Right renal pelvis (tissue), 4 donors: ENCODE measurements at places on chromosomes 3 and 15.

GRCh38 chr3:28727307-28727706 is 378.7 kb upstream of the AZI2 start:
- DNase-seq = no peak

DNA sequence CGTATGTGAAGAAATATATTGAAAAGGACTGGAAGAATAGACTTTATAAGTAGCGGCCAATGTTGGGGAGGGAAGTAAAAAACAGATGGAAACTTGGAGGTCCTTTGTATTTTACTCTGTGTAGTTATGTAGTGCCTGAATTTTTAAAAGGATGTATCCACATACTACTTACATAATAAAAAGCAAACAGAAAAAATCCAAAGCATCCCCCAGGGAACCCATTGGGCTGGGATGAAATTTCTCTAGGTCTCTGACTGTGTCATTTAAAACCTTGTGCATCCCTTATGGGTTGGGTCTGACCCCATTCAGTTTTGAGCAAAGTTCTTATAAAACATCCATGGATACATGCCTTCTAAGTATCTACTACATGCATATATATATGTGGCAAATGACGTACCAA is 141.1 kb downstream of the NR1D2 start:
- no peak for DNase-seq

GRCh38 chr3:195267096-195267495 is 3.9 kb downstream of the XXYLT1 start:
- DNase-seq = no peak

DNA sequence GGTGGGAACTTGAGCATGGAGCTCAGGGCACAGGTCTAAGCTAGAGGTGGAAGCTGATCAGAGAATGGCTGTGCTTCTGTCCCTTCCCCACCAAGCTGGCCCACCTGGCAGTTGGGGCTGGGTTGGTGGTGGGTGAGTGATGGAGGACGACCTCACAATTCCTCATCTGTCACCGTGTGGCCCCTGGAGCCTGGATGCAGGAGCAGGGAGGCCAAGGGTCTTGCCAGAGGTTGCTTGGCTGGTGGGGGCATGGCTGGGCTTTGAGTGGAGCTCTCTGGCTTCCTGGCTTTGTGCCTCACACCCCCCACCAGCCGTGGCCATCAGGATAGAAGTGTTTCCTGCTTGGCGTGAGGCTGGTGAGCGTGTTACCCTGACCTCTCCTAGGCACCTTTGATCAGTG is 36.0 kb downstream of the FBLN2 start:
- no peak for DNase-seq

- no peak for DNase-seq
These were observed 901.7 kb downstream of the PLOD2 start for GRCh38 chr3:145259166-145259880.

DNA sequence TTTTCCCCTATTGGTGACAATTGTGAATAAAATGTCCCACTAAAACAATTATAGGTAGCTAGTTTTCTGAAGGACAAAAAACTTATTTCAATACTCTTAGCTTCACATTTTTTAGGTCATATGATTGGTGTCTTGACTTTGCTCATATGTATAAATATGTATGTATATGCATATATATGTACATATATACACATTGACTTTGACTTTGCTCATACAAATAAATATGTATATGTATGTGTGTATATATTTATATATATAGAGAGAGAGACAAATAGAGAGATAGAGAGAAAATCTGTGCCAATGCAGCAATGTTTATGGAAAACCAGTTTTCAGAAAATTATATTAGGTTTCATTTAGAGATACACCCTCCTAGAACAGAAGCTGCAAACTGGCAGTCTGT is 5.7 kb downstream of the MDFIC2 start:
- no peak for DNase-seq

GRCh38 chr3:192273001-192273696 is 454.2 kb downstream of the FGF12 start:
- DNase-seq = no peak

- DNase-seq = no peak
These were observed 38.8 kb upstream of the PLXND1 start for GRCh38 chr3:129645286-129645685.

DNA sequence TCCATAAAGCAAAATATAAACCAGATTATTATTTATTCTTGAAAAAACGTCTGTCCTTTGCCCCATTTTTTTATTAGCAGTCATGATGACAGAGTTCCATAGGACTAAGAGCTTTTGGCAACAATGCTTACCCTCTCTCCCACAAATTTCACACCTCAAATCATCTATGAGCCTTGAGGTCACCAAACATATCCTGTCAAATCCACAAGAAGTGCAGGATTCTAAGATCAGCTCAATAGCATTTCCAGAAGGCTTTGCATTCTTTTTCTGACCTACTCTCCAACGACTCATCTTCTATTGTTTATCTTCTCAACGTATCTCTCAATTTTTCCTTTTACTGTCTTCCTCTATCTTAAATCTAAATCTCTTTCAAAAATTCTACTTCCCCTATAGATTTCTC is 619.1 kb upstream of the BCHE start:
- no peak for DNase-seq

GRCh38 chr3:195544634-195545033 is 1.5 kb upstream of the PPP1R2 start:
- no peak for DNase-seq

DNA sequence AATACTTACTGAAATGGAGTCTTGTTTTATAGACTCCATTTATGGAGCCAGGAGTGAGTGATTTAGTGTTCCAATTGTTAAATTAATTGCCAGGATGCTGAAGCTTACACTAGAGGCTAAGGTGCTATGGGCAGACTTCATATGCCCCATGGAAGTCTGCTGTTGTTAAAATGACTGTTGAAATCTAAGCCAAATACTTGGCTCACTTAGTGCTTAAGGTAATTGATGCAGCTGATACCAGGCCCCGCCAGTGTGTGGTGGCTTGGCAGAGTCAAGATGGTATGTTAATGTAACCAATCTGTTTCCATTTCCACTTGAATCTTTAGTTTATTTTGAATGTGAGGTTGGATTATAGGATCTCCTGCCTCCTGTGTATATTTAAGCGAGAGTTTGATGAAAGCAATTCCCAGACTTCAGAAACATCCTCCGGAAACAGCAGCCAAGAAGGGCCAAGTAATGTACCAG is 187.1 kb downstream of the ITPR1 start:
- no peak for DNase-seq

- no peak for DNase-seq
These were observed 55.9 kb downstream of the VGLL4 start for GRCh38 chr3:11587766-11588165.

DNA sequence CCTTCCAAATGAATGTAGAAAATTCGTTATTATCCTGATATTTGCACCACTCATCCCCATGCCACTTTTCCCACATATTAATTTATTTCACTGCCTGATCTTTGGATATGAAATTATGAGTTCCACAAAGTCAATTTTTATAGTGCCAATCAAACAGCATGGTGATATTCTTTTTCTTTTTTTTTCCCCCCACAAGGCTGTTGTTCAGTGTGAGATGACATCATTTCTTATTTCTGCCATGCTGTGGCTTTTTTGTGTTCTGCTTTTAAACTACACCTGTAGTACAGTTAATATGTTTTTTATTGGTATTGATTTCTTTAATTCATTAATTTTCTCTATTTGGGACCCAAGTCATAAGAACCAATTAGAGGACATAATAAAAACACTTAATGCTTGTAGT is 14.6 kb downstream of the MYNN start:
- DNase-seq = no peak

DNA sequence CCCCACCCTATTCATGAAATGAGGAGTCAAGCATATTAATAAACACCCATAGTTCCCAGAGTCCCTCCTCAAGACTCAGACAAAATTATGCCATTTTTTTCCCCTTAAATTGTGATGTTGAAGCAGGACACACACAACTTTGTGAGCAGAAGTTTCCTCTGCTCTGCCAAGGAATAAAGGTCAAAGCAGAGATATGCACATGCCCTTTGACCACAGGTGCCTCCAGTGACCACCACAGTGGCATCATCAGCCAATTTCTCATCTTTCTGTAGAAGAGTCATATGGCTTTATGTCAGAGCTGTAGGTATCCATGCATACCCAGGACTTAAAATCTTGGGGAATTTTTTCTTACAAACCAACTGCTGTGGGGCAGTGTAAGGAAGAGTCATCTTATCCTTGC is 304.4 kb upstream of the GADL1 start:
- no peak for DNase-seq

DNA sequence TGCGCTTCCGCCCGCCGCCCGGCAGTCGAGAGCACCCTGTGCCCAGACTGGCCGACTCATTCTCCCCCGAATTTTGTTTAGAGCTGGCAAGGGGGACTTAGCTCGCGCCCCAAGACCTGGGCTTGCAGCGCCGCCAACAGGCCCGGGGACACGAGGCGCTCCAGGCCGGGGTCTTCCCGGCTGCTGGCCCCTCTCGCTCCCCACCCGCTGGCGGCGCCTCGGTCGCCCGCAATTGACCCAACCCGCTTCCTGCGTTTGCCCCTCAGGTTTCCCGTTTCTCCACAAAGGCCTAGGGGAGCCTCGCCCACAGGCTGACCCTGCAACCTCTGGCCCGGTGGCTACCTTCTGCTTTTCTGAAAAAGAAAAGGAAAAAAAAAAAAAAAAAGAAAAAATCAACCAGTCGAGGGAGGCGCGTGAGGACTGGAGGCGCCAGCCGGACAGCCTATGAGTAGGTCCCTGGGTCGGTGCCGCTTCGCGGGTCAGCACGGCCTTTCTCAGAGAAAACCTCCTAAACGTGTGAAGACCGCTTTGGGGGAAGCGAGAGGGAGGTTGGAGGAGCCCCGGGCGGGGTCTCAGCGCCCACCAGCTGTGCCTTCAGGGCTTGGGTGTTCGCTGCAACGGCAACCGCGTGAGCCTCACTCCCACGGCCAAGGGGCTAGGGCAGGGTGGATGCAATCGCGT is 7.2 kb downstream of the FOXL2 start:
- no peak for DNase-seq

GRCh38 chr3:194582196-194582905 is 50.9 kb downstream of the TMEM44 start:
- DNase-seq = no peak

- no peak for DNase-seq
These were observed 604.1 kb downstream of the EDEM1 start for GRCh38 chr3:5791558-5791957.

DNA sequence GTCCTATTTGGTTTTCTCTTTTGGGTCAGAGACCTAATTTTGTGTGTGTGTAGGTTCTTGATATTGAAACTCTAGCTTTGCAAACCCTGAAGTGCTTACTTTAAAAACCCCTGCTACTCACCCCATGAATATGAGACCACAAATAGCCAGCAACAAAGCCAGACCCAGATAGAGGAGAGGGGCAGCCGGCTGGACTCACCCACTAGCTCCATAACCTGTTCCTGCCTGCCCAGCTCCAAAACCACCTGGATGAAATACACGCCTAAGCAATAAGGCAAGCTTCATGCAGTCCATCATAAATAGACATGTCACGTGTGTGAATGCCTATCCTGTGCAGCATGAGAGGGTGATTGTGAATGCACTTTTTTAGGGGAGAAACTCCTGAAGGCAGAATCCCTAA is 3.7 kb upstream of the TXNRD3 start:
- no peak for DNase-seq

- no peak for DNase-seq
These were observed 18.7 kb upstream of the HDAC11 start for GRCh38 chr3:13461169-13462124.

DNA sequence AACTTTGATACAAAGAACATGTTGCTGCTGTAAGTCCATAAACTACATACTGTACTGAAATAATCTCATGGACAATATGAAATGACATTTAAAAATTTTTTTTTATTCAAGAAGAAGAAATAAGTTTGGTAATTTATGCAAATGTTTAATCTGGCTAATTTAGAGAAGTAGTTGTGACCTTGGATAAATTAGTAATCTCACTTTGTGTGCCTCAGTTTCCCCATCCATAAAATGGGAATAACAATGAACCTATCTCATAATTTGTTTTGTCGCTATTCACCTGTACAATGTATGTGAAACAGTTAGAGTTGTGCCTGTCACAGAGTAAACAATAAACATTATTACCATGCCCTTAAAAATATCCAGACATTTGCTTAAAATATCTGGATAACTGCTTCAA is 15.3 kb upstream of the DPH6 start:
- no peak for DNase-seq

GRCh38 chr3:125431912-125432790 is 57.0 kb upstream of the ZNF148 start:
- DNase-seq = no peak

DNA sequence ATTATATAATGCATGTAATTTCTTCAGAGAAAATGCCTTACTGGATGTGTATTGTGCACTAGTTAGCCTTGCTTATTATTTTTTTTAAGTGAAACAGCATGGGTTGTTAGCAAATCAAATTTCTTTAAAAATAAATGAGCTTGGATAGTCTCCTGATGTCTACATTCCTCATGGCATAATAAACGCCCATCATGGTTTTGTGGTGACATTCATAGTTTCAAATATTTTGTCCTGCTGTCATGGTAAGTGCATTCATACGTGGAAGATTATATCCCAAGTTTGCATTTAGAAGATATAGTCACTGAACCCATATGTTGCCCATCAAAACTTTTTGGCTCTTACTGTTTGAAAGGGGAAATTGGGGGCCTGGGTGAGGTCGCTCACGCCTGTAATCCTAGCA is 130.7 kb downstream of the ALCAM start:
- no peak for DNase-seq

DNA sequence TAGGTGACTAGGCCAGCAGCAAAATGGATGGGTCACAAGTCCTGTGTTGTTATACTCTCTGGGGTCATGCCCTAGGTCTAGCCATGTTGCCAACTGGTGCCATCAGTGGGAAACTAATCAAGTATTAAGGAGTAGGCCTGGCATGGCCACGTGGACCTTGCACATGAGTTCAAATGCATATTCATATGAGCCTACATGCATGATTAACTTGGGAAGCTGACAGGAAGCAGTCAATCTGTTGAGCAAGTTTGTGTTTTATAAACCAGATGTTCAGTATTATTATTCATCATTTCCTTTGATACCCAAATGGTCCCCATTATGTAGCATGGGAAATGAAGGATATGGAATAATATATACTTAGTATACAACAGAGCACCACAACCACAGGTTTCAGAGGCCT is 95.0 kb downstream of the LRTM1 start:
- DNase-seq = no peak

GRCh38 chr15:72840114-72840513 is 56.6 kb upstream of the ADPGK start:
- no peak for DNase-seq

- no peak for DNase-seq
These were observed 50.1 kb downstream of the KBTBD8 start for GRCh38 chr3:67048067-67048714.

- no peak for DNase-seq
These were observed 217.4 kb downstream of the ADAMTS17 start for GRCh38 chr15:100124361-100124760.
